ENCODE measurements at places on chromosomes 1 and 21.

DNA sequence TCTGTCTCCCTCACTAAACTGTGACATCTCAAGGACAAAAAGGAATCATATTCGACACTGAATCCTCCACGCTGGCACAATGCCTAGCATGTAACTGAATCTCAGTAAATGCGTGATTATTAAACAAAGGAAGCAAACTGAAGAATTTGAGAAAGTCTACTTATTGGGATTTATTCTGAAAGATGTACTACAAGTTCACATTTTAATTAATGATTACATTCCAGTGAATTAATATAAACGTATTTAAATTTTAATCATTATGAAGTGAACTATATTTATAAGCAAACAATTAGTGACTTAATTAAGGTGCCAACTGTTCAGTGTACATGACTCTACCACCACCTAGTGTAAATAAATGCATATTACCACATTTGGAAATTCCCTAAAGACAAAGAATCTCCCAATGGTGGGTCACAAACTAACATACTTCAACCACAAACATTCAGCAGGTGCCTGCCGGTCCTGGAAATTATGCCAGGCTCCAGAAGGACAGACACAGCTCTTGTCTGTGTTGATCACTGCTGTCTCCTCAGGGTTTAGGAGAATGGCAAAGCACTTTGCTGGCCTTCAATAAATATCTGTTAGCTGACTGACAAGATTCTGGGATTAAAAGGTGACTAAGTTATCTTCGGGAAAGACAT is 56.3 kb downstream of the SMYD3 start:
- peak; percentile 65 for DNase-seq

DNA sequence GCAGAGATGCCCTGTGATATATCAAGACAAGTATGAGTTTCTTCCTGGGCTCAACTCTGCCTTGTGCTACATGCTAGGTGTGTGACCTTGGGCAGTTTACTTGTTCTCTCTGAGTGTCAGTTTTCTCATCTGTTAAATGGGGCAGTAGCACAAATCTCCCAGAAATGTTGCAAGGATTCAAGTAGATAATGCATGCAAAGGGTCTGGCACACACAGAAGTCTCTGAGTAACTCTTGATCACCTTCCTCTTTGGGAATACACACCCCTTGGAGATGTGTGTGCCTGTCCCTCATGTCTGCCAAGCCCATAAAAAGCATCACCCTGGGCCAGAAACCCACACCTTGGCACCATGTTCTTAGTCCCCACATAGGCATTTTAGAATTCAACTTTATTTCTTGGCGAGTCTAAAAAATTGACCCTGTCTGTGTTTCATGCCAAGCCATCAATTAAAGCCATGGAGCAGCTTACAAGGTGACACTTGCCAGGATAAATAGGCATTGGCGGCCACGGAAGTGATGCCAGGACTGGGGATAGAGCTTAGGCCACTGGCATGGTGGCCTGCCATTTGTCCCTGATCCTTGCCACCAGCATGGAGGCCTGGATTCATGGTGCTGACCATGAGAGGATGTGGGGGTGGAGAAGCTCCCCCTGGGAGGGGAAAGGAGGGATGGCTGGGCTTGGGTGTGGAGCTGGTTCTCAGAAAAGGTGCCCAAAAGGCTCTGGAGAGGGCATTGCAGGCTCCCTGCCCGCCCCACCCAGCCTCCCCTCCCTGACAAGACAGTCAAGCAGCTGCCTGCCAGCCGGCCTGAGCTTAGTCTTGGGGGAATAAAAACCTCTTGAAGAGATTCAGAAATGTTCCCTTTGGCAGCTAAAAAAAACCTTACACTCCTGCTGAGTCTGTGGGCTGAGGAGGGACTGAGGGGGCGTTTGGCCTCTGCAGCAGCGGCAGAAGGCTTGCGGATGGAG is 118.0 kb upstream of the IPO9 start:
- DNase-seq, result no peak

- no peak for DNase-seq
Measured at GRCh38 chr1:107532318-107532717, 391.5 kb downstream of the NTNG1 start.

- no peak for DNase-seq
Measured at GRCh38 chr1:36097693-36098585, 9.2 kb downstream of the ADPRS start.

DNA sequence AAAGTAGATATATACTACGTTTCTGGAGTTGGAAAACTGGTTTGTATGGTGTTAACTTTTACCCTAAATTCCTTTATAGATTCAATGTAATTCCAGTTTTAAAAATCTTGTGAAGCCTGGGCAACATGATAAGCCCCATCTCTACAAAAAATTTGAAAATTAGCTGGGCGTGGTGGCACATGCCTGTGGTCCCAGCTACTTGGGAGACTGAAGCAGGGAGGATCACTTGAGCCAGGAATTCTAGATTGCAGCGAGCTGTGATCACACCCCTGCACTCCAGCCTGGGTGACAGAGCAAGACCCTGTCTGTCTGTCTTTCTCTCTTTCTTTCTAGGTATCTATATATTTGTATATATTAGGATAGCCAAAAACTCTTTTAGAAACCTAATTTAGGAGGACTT is 141.9 kb downstream of the CLEC20A start:
- no peak for DNase-seq

DNA sequence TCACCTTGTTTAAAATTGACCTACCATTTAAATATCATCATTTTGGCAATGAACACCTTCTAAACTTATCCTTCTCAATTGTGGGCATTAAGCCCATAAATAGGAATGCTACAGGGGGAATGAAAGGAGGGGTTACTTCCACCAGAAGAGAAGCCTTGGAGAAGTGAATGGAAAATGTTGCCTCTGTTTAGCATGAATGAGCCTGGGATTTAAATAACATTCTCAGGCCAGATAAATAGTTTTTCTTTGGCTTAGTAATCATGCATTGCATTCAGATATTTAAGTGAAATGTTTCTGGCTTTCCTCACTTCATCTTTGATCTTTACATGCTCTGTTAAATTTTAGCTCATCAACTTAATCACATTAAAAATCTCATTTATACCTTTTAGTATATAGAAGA is 284.3 kb upstream of the FMN2 start:
- no peak for DNase-seq

DNA sequence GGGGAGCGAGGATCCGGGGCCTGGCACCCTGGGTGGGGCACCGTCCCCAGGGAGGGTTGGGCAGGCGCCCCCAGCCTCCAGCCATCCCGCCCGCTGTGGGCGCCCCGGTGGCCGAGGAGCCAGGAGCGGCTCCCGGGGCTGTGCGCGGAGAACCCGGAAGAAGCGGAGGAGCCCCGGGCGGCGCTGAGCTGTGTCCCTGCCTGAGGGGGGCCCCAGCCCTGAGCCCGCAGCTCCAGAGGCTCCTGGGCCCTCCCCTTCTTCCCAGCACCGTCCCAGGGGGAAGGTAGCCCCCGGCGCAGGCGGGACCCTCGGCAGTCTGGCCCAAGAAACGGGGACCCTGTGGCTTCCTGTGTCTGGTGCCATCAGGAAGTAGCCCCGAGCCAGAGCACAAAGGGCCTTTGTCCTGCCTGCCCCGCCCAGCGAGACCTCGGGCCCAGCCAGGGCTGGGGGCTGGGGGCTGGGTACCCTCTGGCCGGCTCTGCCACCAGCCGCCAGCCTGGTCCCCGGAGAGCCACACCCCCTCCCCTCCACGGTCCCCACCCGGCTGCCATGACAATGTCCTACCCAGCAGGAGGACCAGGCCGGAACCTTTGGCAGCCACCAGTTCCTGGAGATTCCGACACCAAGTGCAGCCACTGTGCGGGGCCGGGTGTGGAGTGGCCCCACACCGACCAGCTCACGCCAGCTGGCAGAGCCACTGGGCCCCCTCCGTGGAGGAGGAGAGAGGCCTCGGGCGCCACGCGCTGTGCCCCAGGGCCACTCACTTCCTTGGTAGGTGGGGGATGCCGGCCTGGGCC is 15.6 kb upstream of the TTLL10 start:
- DNase-seq, result no peak

- no peak for DNase-seq
Measured at GRCh38 chr1:204925701-204926100, 55.0 kb downstream of the NFASC start.

GRCh38 chr1:51622455-51622913 is 5.6 kb downstream of the OSBPL9 start:
- DNase-seq, result peak; percentile 30

DNA sequence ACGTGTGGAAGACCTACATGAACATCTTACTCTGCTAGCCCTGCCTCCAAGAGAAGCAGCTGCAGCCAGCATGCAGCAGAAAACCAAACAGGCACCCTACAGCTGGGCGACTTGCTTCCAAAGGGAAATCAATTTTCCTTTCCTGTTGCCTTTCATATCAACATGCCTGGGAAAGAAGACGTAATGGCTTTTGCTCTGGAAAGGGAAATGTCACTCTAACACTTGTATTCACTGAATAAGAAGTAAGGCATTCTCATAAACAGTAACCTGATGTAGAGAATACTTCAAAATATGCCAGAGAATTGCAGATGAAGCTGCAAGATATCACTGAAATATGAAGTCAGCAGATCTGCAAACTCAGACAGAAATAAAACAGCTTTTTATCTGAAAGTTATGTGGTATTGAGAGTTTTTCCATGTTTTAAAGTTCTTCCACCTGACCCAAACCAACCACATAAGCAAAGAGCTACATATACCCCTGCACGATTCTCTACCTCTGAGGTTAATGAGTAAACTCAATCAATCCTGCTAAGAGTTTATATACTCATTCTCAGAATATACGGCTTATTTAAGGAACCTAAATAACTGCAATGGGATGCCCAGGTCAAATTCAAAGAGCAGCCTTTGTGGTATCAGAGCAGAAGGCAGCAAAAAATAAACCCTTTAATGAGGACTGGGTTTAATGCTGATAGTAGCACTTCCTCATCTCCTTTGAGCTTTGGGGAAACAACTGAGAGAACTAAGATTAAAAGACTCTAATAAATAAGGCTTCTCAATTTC is 150.9 kb downstream of the RERE start:
- no peak for DNase-seq

DNA sequence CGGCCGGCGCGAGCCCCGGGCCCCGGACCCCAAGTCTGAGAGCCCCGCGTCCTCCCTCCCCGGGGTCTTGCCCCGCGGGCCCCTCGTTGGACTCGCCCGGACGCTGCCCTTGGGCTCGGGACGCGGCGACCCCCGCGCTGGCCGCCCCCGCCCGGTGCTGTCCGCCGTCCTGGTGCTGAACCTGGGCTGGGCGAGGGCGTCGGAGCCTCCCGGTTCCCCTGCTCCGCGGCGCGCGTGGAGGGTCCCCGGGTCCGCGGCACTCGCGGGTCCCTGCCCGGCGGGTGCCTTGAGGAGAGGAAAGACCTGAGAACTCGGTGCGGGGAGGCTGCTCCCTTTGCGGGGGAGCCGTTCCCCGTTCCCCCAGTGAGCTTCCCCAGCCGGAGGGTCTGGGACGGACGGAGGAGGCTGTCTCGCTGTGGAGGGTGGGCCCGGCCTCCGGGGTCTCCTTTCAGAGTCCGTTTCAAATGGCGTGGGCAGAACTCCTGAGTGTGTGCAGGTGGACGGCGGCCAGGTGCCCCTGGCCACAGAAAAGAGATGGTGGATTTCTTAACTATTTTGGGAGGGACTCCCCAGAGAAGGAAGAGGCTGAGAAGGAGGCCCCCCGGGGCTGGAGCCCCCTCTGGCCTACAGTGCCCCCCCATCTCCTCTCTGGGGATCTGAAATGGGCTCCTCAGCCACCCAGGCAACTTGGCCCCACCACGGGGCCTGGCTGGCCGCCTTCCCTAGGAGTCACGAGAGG is 595 bp downstream of the GABRD start:
- no peak for DNase-seq

DNA sequence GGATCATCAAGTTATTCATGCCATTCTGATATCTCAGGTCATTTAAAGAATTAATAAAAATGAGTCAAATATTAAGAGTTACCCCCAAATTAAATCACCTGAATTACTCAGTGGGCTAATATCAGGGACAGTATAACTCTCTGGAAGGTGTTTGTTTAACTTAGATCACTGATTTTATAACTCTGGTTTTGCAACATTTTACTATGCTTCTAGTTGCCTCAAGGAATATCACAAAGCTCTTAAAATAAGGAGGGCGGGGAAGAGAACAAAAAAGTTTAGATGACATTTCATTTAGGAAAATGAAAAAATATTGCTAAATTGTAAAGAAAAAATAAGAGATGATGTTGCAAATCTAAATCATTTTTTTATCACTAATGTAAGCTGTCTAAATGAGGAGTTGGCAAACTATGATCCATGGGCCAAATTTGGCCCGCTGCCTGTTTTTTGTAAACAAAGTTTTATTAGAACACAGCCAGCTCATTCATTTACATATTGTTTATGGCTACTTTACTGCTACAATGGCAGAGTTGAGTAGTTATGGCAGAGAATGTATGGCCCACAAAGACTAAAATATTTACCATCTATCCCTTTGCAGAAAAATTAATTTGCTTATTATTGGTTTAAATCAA is 31.9 kb upstream of the SLC19A2 start:
- no peak for DNase-seq

GRCh38 chr1:152906023-152906565 is 2.3 kb upstream of the IVL start:
- DNase-seq, result no peak

DNA sequence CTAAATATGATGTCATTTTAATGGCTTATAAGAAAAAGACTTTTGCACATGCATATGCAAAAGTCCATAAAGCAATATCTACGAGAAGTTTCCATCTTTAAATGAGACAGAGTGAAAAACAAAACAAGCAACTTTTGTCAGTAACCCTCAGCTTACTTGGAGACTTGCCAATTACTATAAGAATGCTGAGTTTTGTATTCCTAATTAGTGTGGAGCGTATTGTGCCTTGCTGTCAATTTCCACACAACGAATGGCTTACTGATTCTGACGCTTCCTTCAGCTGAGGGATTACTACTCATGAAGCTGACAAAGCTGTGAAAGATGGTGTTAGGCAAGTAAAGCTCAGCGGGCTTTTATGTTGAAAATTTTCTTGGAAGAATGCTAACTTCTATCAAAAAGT is 440.4 kb upstream of the ADAMTS5 start:
- DNase-seq, result no peak

GRCh38 chr1:24786191-24786590 is 40.9 kb downstream of the CLIC4 start:
- DNase-seq, result no peak

DNA sequence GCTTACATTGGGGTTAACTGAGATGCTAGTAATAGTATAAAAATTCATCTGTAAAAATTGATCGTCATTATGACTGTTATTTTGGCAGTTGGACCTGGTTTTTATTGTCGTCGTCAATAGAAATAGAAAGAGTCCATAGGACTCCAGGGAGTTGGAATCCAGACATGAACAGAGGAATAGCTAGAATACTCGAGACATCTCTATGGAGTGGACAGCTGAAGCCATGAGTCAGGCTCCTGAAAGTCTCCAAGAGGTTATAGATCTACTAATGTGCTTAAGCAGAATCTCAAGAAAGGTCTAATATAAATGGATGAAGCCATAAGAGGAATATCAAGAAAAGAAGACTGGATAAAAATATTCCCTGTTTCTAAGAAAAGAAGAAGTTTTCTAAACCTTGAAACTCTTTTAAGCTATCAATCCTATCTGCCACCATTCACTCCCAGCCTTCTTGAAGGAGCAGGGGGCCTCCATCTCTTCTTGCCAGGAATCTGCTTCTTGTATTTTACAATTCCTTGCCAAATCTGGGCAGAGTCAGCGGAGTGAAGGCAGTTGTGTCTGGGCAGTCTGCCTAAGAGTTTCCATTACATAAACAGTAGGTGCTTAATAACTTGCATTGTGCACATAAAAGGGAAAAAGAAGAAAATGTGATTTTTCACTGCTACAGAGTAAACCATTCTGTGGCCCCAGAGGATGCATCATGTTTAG is 163.3 kb downstream of the ST6GALNAC5 start:
- DNase-seq, result no peak
